ENCODE measurements at places on chromosomes 7 and 10.
A peak's percentile ranks its signal among the peaks of the same experiment; 100 is the strongest.

GRCh38 chr7:78490524-78490923 lies 692.0 kb downstream of the PHTF2 start:
- DNase-seq = no peak

GRCh38 chr10:31123946-31124345 lies 92.3 kb upstream of the ZNF438 start:
- no peak for DNase-seq

DNA sequence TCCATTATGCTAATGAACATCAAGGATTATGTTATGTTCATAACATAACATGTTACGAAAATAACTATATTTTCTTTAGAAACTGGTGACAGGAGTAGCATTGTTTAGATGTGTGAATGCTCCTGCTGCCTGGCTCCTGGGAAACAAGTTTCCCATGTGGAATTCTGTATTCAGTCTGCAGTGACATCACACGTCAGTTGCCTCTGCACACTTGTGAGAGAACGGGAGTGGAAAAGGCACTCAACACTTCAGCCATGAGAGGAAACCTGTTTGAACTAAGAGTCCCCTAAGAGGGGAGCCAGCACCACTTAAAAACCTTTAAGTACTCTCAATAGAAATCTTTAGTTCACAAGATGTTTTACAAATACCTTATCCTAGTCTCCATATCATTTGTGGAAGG lies 140.3 kb upstream of the FAM20C start:
- no peak for DNase-seq

GRCh38 chr10:81548160-81548559 lies 326.8 kb upstream of the NRG3 start:
- DNase-seq = no peak

GRCh38 chr7:47360301-47360900 lies 221.5 kb downstream of the TNS3 start:
- no peak for DNase-seq

DNA sequence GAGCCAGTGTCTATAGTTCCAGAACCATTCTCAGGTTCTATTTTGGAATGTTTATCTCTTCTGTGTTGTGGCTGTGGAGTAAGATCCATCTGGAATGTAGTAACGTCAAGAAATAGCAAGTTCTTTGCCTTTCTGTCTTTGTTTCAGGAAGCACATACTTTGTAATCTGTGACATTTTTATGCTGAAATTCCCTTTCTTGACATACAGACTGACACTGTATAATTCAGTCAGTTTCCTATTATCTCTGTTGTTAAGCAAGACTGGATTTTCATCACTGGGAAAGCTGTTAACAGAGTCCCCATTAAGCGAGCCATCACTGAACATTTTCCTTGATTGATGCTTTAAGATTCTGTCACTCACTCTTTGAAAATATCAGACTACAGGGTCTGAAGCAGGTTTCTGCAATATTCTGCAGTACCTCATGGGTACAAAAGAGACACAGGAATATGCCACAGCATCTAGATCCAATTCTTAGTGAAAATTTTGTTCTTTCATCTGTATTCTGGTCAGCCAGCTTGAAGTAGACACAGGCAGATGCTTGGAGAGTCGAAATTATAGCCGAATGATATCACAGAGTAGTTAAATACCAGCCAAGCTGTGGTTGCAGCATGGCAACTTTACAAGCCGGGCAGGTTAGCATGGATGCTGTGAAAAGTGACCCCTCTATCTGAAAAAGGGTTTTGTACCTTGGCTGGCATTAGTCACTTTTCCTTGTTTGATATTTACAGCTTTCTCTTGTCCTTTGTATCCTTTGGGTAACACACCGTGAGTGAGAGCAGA lies 62.6 kb downstream of the CACNB2 start:
- DNase-seq = peak; percentile 29

DNA sequence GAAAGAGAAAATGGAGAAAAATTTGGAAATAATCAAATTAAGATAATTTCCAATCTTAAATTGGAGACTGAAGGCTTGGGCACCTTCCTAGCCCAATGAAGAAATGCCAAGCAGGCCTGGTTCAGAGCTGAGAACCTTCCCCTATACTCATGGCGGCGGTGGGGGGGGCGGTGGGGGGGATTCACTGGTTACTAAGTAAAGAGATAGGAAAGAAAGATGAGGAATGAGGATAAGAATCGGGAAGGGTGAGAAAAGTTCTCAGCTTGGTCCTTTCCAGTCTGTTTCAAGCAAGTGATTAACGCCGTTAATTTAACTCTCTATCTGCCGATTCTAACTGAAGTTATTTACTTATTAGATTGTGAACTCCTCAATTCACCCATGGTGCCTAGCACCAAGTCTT lies 41.5 kb downstream of the DPY19L1 start:
- no peak for DNase-seq

Measured in fibroblast of pulmonary artery (primary cell).